Activated CD8-positive, alpha-beta memory T cell treated with anti-CD3 and anti-CD28 coated beads for 1 hour (primary cell): ENCODE measurements at places on chromosomes 12 and 14.

DNA sequence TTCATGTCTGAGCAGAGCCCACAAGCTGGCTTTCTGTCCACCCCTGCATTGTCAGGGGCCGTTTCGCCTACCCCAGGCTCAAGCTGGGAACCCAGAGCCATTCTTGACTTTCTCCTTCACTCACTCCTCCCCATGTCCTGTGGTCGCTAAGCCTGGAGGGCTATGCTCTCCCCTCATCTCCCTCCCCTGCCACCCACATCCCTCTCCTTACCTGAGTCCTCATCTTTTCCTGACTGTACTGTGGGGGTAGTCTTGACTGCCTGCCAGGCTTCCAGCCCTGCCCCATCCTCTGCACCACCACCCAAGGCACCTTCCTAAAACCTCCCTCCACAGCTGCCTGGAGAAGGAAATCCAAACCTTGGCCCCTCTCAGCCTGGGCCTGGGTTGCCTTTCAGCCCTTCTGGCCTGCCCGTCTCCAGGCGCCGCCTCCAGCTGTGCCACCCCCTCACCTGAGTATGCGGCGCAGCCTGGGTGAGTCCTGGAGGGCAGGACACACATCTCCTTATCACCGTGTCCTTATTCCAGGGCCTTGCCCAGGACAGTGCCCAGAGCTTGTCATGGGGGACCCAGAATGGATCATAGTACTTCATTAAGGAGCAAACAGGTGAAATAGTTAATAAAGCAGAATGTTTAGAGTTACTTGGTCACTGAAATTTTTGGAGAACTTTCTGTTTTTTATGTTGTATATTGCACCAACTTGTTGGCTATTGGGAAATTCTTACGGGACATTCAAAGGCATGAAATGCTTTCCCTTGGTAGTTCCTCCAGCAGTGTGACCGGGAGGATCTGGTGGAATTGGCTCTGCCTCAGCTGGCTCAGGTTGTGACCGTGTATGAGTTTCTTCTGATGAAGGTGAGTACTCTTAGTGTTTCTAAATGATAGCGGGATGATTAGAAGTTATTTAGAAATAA, 14.5 kb downstream of the ZNF839 start:
- DNase-seq = no peak

DNA sequence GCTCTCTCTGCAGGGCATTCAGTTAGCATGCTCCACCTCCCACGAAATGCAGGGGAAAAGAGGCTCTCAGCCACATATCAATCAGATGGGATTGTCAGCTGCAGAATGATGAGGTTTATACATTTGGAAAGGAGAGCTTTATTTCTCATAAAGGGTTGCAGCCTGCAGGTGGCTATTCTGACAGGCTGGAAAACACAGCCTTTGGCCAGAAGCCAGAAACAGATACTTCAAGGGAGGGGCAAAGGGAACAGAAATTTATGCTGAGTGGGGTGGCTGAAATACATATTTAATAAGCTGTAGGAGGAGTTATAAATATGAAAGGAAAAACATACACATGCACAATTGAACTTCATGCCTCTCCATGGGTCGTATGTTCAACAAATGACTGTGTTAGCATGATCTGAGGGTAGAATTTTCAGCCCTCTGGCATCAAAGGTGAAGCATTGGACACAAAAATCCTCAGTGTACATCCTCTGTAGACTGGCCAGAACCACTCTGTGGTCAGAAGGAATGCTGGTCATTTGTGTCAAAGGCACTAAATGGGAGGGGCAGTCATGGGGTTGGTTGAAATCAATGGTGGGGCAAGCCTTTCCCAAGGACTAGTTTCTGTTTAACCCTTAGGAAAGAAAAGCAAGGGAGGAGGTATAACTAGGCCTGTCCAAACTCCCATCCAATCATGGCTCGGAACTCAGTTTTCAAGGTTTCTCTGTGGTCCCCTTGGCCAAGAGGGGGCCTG, 62.4 kb downstream of the TMX1 start:
- DNase-seq = no peak

DNA sequence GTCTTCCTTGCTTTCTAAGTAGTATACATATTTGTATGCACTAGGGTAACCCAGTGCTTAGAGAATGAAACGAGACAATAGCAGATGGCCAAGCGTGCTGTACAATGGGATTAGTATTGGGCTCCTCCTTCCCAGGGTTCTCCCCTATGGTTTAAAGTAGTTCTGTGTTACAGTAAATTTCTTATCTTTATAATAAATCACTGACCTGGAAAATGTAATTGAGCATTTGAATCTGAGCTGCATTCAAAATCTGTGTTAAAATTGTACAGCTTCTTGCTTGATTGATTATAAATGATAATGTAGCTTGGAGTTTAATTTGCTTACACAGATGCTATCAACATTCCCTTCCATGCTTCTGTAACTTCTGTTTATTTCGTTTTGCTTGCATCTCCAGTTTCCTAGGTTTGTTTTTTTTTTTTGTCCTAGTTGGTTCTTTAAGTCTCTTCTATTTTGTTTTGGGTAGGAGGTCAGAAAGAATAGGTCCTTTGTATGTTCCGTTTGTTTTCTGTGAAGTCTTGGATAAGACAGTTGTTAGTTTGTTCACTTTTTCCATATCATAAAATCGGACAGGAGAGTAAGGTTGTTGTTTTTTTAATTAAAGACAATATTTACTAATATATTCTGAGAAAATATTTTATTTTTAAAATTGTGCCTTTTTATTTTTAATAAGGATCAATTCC, 171.2 kb downstream of the ERC1 start:
- DNase-seq = no peak

- DNase-seq = no peak
These were observed 62.7 kb upstream of the OR10AD1 start for GRCh38 chr12:48265777-48266176.

DNA sequence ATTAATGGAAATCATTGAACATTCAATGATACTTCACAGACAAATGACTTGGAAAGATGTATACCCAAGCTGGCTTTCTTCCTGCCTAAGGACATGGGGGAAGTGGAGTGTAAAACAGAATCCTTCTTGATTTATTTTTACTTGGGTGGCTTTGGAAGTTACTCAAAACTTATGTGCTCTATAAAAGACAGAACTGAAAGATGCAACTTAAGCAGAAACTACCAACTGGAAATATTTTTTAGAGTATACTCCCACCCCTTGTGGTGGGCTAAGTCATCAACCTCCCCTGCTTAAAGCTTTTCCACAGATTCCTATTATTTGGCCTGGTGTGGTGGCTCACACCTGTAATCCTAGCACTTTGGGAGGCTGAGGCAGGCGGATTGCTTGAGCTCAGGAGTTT, 126.0 kb upstream of the ATP2B1 start:
- DNase-seq = no peak

- no peak for DNase-seq
These were observed 89.3 kb upstream of the RFX4 start for GRCh38 chr12:106493531-106493930.

DNA sequence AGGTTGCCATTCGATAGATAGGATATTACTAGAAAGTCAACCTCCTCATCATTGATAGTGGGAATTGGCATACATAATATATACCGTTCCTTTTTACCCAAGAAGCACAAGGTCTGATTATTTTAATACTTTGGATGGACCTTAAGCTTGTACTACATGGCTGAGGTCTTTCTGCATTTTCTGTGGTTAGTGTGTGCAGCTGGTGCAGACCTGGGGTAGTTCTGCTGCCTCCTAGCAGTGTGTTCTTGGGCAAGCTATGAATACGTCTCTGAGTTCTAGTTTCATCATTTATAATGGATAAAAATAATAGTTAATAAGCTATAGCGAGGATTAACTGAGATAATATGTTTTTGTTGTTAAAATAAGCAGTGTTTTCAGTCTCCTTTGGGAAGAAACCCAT, 2.2 kb downstream of the ZDHHC17 start:
- DNase-seq = no peak

DNA sequence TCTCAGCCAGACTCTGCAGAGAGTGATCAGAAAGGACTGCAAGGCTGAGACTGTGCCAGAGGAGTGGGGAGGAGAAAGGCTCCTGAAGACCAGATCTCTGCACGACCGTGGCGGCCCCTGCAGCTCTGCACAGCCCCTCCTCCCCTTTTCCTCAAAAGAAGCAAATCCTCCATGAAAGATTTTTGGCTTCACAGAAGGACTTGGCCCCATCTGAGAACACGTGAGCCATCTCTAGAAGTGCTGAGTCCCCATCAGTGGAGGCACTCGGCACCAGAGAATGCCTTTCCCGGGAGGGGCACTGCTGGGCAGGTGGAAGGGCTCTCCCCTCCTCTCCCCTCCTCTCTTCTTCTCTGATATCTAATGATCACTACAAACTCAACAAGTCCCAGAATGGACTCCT, 6.8 kb downstream of the FIGNL2 start:
- no peak for DNase-seq

GRCh38 chr14:61455351-61455750, 134.0 kb downstream of the PRKCH start:
- DNase-seq = no peak

GRCh38 chr12:128823216-128823915, 392 bp downstream of the SLC15A4 start:
- DNase-seq = no peak

DNA sequence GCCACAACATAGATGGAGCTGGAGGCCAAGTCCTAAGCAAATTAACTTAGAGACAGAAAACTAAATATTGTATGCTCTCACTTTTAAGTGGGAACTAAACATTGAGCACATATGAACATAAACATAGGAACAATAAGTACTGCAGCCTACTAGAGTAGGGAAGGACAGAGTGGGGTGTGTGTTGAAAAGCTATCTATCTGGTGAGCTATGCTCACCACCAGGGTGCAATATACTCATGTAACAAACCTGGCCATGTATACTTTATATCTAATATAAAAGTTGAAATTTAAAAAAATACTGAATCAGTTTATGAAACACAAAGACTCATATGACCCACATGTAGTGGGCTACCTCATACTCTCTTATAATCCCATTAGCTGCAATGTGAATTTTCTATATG, 1305.0 kb downstream of the LRFN5 start:
- no peak for DNase-seq

- no peak for DNase-seq
These were observed 318.7 kb downstream of the LRFN5 start for GRCh38 chr14:41925409-41925808.

DNA sequence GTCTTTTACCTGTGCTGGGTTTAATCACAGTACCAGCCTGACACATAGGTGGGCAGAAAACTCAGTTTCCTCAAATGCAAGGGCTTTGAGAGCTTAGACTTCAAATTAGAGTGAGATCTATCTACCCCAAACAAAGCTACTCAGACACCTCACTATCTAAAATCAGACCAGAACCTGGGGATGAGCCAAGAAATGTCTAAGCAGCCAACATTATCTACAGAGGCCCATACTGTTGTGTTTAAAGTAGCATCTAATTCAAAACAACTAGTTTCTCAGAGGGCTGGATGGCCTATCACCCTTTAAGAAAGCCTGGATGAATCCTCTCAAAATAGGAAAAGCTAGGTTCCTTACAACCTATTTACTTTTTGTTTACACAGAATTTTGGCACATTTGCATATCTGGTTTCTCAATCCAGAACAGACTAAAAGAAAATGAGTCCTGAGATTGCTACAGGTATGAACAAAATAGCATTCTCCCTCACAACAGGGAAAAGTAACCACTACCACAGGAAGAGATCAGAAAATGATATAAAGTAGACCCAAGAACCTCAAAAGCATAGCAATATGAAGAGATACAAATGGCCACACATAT, 142.4 kb downstream of the ZFP36L1 start:
- no peak for DNase-seq

- DNase-seq = no peak
These were observed 15.2 kb downstream of the PDE6H start for GRCh38 chr12:14988035-14988434.

- DNase-seq = no peak
These were observed 98.8 kb upstream of the PDE3A start for GRCh38 chr12:20269337-20270067.

GRCh38 chr14:74650927-74651686, 39.1 kb upstream of the LTBP2 start:
- DNase-seq = no peak

- DNase-seq = no peak
These were observed 253.8 kb downstream of the RMST start for GRCh38 chr12:97716356-97716755.

DNA sequence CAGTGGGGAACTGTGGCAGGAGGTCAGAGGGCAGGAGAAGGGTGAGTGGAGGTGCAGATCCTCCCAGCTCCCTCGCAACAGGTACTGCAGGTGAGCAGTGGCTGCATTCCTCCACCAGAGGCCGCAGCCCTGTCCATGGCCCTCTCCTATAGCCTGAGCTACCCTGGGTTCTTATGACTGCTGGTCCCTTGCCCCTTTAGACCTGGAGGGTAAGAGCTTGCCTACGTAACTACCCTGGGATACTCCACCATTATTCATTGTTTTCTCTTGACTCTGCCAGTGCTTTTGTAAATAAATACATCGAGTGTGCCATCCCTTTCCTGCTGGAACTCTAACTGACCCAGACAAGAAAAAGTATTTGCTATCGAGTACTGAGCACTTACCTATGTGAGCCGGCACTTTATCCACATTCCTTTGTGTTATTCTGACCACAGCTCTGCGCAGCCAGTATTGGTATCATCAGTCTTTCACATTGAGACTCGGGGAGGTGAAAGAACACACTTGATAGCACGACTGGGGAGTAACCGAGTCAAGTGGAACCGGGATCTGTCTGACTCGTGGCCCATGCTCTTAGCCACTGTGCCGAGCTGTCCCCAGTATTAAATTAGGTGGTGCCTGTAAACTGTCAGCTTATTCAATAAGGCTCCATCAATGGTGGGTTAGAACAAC, 38.5 kb downstream of the LTBP2 start:
- DNase-seq = no peak

DNA sequence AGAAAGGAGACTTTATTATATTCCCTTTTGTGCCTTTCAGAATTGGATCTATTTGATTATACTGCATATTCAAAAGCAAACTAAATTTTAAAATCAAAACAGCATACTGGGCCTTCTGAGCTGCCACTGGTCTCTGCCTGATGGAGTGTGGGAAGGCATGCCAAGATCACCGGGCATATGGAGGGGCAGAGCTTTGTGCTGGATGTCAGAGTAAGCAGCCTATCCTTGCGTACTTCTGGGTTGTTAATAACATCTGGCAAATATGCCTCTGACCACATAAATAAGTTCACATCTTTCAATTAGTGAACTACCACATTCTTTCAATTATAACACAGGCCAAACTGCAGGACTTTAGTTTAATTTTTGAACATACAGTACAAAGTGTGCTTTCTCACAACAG, 18.3 kb downstream of the MLH3 start:
- no peak for DNase-seq

DNA sequence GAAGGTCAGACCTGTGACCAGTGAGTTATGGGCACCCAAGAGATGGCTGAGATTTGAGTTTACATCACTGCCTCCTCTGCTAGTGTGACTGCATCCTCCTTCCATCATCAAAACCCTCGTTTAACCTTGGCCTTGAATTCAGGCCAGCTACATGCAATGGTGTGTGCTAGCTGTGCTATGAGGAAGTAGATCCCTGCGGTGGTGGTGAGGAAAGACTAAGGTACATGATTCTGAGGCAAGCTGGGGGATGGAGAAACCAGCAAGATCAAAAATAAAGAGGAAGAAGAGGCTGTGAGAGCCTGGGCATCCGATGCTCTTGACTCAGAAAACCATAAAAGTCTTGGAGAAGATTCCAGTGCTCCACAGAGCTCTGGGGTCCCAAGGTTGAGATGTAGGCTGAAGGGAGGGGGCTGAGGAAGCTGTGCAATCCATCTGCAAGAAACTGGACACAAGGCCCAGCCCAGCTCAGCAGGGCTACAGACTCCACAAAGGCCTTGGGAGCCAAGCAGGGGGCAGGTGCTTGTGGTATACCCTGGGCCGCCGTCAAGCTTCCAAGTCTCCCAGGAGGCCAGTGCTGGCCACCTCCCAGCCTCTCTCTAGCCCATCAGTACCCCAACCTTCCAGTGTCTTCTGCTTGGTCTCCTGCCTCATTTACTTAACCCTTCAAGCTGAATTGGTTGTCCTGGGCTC, 774.8 kb downstream of the VRK1 start:
- no peak for DNase-seq
